ENCODE measurements at places on chromosomes 3 and 15.
A peak's percentile ranks its signal among the peaks of the same experiment; 100 is the strongest.

DNA sequence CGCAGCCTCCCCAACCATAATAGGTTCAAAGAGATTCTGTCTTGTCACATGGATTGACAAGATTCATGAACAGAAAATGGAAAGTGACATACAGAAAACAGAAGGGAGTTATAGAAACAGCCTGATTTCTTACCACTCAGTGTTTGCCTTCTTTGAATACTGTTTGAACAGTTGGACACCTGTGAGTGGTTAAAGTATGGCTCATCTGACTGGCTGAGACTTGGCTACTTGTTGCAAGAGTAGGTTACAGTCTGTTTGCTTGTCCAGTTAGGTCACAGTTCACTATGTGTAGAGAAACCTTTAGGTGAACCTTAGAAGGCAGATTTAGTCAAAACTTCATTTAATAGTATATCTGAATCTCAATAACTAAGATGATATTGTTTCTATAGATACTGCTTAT, 1003.9 kb upstream of the EPHA6 start:
- DNase-seq: no peak

DNA sequence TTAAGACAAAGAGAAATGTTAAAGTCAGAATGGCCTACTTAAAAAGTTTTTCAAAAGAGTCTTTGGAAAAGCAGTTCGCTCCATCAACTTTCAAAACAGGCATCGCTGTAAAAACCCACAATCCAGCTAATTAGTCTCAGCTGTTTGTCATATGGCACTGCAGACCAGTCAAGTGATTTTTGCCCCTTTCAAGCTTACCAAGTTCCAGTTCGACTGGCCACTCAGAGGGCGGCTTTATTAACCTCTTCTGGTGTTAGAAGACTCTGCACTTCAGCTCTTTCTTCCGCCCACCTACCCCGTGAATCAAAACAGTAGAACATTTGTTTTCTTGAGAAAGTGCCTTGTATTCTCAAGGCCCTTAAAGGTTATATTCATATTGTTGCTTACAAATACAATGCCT, 19.3 kb downstream of the RAB27A start:
- DNase-seq: no peak

GRCh38 chr3:133457465-133458067, 57.7 kb downstream of the BFSP2 start:
- DNase-seq: no peak

- no peak for DNase-seq
Observed at GRCh38 chr3:187964760-187965159, 189.2 kb upstream of the LPP start.

DNA sequence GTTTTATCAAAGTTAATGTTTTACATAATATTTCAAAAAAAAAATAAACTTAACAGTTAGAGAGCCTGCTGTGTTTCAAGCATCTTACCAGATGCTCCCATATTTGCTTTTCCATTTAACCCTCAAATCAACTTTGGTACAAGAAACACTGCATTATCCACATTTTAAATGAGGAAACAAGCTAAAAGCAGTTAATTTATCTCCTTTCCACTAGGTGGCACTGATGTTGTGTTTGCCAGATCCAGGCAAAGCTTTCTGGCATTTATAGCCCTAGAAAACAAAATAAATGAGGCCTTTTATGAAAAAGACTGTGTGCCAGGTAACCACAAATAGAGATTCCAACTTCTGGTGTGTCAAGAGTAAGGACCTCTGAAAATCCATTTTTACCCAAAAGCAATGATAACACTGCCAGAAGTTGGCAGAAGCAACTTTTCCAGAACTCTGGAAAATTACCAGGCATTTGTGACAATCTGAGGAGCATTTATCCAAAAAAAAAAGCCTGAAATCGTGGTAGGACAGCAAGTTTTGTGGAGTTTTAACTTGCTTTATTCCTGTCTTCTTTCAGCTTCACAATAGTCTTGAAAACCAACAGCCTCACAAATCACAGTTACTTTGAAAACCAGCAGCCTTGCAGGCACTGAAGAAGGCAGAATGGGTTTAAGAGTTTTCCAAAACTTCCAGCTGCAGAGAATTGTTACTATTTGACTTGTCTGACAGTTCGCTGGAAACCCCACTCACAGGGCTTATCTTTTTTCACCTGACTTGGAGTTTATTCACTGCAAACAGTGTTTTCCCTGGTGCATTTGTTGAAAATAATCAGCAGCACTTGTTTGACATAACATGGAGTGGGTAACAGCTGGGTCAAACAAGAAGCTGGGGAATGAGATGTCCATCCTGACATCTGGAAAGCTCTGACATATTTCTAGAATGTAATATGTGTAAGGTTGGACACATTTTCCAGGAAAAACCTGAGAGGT, 9.2 kb downstream of the FAM162A start:
- no peak for DNase-seq

GRCh38 chr3:123054931-123055330, 11.9 kb upstream of the PDIA5 start:
- DNase-seq: no peak

GRCh38 chr15:60964527-60964926, 264.6 kb downstream of the RORA start:
- DNase-seq: no peak

DNA sequence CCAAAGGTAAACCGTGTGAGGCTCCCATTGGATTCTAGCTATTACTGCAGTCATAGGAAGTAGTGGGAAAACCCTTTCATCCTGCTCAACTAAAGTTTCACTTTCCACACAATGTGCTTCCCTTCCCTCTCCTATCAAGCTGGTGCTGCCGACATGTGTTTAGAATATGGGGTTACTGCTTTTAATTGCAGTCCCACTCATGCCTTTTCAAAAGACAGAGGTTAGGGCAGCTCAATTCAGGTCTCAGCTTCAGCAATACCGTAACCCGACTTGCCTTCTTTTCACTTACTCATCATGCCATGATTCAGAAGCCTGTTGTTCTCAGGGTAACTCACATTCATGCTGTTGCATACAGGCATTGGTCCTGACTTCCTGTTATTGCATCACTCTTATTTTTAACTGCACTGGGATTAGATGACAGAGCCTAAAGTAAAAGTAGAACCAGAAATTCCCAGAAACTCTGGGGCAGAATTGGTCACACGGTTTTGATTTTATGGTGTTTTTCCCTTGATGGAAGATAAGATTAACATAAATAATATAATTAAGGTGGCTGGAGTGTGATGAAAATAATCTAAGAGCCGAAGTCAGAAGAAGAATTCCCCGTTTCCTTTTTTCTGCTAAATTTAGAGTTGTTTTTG, 45.7 kb downstream of the C2CD4B start:
- peak; percentile 9 for DNase-seq

- DNase-seq: peak; percentile 16
Observed at GRCh38 chr3:196287090-196287439, 461 bp downstream of the PCYT1A start.

DNA sequence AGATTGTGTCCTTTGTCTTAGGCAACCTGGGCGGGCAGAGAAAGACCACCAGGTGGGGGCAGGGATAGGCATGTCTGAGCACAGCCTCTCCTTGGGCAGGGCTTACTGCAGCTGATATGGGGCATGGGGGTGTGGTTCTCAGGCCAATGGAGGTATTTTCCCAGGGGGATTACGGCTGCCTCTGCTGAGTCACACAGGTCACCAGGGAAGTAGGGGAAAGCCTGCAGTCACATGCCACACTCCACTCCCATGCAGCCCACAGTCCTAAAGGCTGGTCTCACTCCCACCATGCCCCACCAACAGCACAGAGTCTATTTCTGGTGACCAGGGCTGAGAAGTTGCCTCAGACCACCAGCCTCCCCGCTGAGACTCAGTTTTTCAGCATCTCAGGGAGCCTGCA, 466.4 kb downstream of the DIPK2A start:
- DNase-seq: no peak

DNA sequence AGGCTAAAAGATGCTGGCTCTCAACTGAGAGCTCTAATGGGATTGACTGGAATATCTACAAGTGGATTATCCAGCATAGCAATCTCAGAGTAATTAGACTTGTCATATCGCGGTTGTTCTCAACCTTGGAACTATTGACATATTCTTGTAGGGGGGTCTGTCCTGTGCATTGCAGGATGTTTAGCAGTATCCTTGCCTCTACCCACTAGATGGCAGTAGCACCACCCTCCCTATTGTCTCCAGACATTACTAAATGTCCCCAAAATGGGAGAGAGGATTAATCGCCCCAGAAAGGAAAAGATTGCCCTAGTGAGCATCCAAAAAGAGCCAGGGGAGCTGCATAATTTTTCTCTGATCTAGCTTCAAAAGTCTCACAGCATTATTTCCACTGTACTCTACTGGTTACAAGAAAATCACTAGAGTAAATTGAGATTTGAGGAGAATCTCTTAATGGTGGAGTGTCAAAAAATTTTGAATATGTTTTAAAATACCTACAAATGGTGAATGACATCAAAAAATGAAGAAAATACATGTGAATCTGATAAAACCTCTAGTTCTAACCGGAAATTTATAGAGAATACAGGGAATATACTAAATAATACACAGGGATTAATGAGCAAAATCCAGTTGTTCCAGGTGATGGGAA, 388.2 kb upstream of the AGTR1 start:
- no peak for DNase-seq

- no peak for DNase-seq
Observed at GRCh38 chr3:160143482-160143881, 81.7 kb upstream of the C3orf80 start.

- DNase-seq: no peak
Observed at GRCh38 chr15:39471785-39472574, 108.9 kb upstream of the THBS1 start.

GRCh38 chr3:161343986-161344385, 27.3 kb downstream of the SPTSSB start:
- DNase-seq: no peak

GRCh38 chr3:15953841-15954240, 156.1 kb upstream of the ANKRD28 start:
- DNase-seq: no peak

GRCh38 chr3:45686850-45687249, 2.3 kb upstream of the SACM1L start:
- DNase-seq: no peak

GRCh38 chr3:125163739-125164601, 48.6 kb downstream of the SLC12A8 start:
- DNase-seq: no peak

DNA sequence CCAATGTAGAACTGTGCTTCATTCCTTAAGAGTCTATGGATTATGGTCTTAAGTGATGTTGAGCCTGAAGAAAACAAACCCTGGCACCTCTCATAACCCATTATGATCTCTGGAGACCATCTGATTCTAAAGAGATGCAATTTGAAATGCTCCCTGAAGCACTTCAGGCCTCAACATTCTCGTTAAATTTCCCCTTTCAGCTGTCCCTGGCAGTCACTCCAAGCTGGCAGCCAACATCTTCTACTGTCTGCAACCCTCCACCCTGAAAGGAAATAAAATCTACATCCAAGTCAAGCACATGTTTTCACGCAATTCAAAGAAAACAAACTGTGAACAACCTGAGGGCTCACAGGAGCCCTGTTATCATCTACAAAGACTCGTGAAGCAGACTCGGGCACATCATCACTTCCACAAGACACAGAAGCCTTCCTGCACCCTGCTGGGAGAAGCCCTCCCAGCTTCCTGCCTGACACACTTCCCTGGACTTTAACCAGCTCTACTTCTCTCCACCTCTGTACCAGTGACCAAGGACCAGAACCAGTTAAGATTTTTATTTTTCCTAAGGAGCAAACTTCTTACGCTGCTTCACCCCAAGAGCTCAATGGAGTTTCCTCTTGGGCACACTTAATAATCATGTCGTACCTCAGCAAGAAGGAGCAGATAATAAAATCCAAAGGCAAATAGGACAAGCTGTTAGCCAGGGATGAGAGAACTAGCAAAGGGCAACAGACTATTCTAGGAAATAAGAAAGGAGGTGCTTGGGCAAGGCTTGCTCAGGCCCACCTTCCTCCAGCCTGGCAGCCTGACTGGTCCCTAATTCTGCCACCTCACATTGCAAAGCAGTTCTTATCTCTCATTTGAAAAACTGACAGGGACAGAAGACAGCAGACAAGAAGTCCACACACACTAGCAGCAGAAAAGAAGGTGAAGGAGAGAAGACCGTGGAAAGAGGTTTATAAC, 67.1 kb downstream of the MAGI1 start:
- DNase-seq: no peak

DNA sequence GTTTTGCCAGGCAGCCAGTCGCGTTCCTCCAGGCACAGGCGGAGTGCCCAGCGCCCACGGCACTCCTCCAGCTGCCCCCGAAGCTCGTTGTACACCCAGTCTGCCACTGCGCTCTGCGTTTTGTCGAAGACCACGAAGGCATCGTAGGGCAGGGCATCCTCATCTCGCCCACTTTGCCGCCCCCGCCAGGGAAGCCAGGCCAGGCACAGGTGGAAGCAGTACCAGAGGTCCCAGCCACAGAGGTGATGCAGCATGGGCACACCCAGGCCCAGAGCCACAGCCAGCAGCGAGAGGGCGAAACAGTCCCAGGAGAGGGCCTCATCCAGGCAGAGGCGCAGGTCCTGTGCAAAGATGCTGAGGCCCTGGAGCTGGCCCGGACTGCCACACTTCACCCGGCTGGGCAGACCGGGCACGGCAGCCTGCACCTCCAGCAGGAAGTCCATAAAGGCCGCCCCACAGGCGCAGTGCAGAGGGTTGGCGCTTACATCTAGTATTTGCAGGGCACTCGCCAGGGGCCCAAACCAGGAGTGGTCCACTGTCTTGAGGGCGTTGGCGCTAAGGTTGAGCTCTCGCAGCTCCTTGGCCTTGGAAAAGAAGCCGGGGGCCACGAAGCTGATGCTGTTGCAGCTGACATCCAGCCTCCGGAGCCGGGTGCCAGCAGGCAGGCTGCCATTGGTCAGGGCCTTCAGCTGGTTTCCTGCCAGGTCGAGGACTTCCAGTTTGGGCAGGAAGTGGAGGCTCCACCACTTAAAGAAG, 3.7 kb downstream of the TLR9 start:
- DNase-seq: no peak

GRCh38 chr3:175857666-175858270, 998.6 kb downstream of the NAALADL2 start:
- DNase-seq: no peak

DNA sequence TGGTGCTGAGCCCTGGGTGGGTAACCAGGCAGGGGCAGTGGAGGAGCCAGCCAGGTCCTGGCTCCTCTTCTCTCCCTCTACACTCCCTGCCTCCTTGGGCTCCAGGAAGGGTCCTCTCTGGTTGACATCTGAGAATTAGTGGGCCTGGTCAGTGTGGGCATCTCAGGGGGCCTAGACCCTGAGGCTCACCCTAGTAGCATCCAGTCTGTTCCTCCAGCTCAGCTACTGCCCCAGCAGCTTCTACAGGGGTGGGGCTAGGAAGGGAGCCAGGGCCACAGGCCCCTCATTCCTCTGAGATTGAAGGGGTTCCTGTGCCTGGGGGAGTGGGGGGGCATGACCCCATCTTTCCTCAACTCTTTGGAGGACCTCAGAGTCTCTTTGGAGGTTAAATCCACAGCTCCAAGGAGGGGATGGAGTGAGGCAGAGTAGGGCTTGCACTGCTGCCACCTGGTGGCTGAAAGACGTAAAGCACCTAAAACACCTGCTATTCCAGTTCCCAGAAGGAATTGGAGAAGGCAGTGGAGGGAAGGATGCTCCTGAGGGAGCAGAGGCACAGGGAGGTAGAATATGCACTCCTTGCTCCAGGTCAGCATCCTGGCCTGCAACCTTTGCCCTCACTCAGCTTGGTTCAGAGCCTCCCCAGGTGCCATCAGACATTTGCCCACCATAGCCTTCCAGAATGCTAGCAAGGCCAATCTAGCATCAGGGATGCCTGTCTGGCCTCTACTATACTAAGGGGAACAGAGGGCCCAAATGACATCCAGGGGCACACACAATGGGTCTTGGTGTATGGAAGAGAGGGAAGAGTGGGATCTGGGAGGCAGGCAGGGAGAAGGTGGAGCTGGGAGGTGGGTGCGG, 25.1 kb downstream of the C3orf18 start:
- DNase-seq: peak; percentile 30

Data from stimulated activated CD8-positive, alpha-beta memory T cell treated with anti-CD3 and anti-CD28 coated beads, Interleukin-15, amount 100 ng/mL, for 48 hours (primary cell).